ENCODE measurements at places on chromosomes 3 and 15. TPM values are rescaled to one million over a fixed set of nuclear protein-coding genes. Genes with fewer than 3 reads are reported as not detected.

Gene CHL1
- 20.2 TPM for total RNA-seq

Gene CYP1A1
- 0.38 TPM for total RNA-seq

Gene TRH
- total RNA-seq = not detected

Gene NPAP1
- 0.12 TPM for total RNA-seq

Gene GOLGA6L24
- total RNA-seq = not detected
